ENCODE measurements at places on chromosomes 4 and X.
A peak's percentile ranks its signal among the peaks of the same experiment; 100 is the strongest.

GRCh38 chr4:165839615-165840333 is 33.3 kb upstream of the TLL1 start:
- no peak for DNase-seq

DNA sequence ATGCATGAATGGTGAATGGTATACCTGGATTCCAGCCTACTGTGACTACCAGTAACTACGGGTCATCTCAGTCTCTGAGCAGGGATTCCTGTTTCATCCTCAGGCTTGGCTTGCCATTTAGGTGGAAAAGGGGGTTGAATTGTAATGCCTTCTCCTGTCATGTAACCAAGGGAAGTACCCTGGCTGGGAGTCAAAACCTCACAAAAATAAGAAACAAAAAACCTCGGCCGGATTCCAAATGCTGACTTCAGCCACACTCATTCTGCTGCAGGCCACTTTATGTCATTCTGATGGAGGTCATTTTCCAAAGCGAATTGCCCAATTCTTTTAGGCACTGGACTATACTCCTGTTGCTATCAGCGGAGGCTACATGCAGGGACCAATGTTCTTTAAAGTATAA is 324.7 kb downstream of the LDB2 start:
- DNase-seq: no peak

GRCh38 chr4:112145790-112146501 is 692 bp downstream of the FAM241A start:
- DNase-seq: peak; percentile 75

DNA sequence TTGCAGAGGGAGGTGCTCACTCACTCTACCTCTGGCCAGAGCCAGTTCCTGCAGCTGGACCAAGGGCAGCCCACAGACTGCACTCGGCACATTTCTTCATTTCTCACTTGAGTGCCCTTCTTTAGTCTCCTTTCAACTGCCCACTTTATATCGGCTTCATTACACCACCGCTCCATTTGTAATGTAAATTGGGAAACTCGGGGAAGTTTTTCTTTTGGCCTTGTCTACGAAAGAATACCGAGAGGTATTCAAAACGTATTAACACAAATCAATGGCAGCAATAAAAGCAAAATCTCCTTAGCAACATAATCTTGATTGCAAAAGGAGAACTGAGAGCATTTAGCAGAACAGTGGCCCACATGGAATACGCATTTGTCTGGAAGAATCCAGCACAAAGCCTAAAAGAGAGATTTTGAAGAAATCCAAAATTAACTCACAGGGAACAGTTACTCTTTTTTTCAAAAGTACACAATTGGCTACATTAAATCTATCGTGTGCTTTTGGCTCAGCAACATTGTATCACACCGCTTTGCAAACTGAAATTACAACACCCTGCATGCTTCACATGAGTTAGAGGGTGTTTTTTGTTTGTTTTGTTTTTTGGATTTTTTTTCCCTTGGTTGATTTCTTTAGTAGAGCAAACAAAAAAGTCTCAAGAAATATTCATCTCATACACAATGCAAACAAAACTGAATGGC is 62.6 kb downstream of the CHIC2 start:
- no peak for DNase-seq

DNA sequence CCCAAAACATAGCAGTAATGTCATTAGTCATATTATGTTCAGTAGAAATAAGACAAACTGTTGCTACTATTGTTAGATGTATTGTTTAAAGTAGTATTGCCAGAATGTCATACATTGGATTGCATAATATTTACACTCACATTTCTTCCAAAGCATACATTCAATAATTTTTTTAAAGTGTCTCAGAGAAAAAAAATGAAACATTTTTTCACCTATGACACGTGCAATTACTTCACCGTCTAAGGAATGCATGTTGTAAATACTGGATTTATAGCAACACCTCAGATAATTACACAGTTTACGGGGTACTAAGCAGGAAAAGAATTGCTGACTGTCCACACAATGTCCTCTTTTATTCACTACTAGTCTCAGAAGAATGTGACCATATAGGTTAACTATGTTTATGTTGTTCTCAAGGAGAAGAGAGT is 162.1 kb downstream of the PCDH18 start:
- DNase-seq: no peak

DNA sequence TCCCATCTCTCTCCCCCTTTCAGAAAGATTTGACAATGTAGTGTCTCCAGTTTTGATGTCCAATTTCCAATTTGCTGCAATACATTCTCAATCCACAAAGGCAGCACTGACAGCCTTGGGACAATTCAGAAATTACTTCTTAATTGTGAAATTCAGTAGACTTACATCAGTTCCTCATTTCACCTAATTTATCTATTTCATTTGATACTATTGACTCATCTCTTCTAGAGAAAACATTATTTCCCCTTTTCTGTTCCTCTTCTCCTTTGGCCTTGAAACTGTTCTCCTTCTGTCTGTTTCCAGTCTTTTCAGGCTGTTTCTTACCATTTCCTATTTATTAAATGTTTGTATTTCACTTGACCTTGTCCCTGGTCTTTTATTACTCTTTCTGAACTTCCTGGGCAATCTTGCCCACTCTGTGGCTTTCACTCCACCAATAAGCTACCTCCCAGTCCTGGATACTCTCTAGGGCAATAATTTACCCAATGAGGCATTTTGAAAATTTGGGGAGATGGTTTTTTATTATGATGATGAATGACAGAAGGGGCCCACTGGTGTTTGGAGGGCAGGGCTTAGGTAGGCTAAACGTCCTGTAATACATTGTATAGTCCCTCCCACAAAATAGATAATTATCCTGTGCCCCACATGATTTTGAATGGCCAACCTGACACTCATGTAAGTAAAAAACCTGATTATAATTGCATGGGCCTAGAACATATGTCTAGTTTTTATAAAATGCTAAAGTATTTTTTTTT is 498.0 kb upstream of the BOD1L1 start:
- DNase-seq: no peak

- DNase-seq: no peak
These were observed 36.4 kb upstream of the MAN2B2 start for GRCh38 chr4:6538575-6538974.

DNA sequence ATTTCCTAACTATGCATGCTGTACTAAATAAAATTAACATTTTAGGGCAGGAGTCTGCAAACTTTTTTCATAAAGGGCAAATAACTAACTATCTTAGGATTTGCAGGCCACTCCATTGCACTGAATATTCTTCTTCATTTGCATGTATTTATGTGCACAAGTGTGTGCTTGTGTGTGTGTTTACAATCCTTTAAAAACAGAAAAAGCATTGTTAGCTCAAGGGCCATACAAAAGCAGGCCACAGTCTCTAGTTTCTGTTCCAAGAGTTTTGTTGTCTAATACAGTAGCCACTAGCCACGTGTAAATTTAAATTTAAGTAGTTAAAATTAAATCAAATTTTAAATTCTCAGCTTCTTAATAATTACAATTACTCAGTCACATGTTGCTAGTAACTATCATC is 621.8 kb downstream of the TMA16 start:
- DNase-seq: no peak

DNA sequence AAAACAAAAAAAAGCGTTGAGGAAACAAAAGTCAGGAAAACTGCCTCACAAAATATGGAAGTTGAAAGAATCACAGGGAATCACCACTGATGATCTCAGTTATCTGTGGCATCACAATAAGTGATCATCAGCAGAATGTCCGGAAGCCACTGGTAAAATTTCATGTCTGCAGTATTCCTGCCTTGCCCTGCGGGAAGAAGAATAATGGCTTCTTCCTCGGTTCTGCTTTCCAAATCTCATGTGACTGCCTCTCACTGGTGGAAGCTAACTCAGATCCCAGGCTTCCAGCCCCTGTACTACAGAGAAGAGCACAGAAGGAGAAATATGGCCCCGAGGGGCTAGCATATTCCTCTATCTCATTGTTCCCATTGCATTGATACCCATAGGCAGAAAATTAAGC is 12.7 kb upstream of the ZNF330 start:
- DNase-seq: no peak

DNA sequence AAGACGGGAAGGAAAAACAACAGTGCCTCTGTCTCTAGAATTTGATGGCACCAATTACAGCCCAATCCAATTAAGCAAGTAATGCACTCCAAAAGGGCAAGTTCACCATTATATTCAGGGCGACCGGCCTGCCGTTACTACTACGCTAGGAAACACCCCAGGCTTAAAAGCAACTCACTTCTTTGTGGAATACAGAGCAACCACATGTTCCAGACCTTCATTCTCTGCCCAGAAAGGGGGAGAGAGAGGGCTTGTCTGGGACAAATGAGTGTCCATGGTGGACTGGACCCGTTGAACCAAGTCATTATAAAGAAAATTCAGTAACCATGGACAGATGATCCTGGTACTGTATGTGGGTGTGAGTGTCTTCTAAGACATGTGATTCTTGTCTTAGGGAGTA is 1.6 kb downstream of the KDR start:
- peak; percentile 67 for DNase-seq

DNA sequence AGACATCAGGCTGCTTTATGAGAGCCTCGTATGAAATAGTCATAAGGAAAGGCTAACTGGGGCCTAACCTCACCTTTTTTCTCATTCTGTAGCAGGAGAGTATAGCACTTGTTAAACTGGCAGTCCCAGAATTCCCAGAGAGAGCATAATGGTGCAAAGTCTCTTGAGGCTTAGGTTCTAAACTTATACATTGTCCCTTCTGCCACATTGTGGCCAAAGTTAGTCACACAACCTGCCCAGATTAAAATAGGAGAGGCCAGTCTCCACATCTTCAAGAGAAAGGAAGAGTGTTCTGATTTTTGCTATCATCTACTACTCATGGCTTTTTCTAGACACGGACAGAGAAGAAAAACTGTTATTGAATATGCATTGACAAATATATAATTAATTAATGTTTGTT is 1588.9 kb upstream of the PCDH7 start:
- DNase-seq: no peak

GRCh38 chrX:17617806-17618205 is 119.5 kb upstream of the SCML1 start:
- peak; percentile 66 for DNase-seq

DNA sequence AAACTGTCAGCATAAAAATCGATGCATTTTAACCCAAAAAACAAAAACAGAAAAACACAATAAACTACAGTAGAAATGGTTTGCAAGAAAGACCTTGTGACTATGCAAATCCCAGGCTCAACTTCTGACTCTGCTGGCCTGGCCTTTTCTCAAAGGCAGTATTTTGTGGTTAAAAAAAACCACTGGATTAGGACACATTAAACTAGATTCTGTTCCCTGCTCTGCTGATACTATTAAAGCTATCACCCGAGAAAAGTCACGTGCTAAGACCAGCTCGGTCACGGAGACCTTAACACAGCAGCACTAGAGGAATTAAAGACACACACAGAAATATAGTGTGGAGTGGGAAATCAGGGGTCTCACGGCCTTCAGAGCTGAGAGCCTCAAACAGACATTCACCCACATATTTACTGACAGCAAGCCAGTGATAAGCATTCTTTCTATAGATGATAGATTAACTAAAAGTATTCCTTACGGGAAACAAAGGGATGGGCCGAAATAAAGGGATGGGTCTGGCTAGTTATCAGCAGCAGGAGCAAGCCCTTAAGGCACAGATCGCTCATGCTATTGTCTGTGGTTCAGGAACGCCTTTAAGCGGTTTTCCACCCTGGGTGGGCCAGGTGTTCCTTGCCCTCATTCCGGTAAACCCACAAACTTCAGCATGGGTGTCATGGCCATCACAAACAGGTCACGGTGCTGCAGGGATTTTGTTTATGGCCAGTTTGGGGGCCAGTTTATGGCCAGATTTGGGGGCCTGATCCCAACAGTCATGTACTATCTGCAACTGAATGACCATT is 16.1 kb downstream of the CBR4 start:
- no peak for DNase-seq

- peak; percentile 96 for DNase-seq
These were observed at the start of gene GAR1 for GRCh38 chr4:109815151-109816081. Gene GAR1 (plus strand): TSS chr4:109815762. CDS start chr4:109816165, 403 bp downstream.

GRCh38 chr4:92241094-92241493 is 62.7 kb upstream of the GRID2 start:
- no peak for DNase-seq

GRCh38 chrX:8847360-8847759 is 46.2 kb upstream of the FAM9A start:
- DNase-seq: no peak

DNA sequence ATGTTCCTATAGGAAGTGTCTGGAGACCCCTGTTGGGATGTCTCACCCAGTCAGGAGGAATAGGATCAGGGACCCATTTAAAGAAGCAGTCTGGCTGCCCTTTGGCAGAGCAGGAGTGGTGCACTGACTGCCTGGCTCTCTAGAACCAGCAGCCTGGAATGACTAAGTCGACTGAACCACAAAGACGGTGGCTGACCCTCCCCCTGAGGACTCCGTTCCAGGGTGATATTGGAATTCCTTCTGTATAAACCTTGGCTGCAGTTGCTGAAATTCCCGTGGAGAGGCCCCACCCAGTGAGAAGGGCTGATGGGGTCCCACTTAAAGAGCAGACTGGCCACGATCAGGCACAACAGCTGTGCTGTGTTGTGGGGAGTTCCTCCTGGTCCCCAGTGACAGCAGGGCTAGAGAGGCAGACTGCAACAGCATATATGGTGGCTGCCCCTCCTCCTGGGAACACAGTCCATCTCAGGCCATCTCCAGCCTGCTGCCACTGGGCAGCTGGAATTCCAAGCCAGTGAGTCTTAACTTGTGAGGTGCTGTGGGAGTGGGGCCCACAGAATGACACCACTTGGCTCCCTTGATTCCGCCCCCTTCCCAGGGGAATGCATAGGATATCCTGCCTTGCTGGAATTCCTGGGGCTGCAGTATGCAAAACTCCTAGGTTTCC is 41.8 kb upstream of the RLIM start:
- DNase-seq: no peak

DNA sequence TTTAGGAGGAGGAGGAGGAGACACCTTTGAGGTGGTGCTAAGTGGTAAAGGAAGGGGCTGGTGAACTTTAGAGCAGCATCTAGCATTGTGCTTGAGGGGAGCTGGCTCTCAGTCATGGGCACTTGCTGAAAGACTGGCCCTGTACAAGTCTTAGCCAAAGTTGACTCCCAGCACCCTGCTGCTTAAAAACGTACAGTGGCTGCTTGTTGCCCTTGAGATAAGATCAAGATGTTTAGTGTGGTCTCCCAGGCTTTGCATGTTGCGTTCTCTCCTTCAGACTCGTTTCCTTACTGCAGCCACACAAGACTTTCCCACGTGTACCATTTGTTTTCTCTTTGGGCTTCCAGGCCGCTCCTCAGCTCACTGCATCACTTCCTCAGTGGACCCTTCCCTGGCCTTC is 1.8 kb downstream of the MED28 start:
- DNase-seq: no peak

GRCh38 chr4:185656467-185656931 is 121.2 kb upstream of the PDLIM3 start:
- peak; percentile 27 for DNase-seq
